Cardiac ventricle fibroblast (primary cell): ENCODE measurements at places on chromosomes 13 and 19. TPM values are rescaled to one million over a fixed set of nuclear protein-coding genes. Genes with fewer than 3 reads are reported as not detected.

The ANKLE1 gene
- 0.12 TPM in 1 of 2 replicates, not detected in the other for total RNA-seq

The CABP5 gene
- total RNA-seq, result not detected in 2 replicates

The FUT3 gene
- total RNA-seq, result not detected in 2 replicates

The DPF1 gene
- 0.24 TPM in 1 of 2 replicates, not detected in the other for total RNA-seq

The MBD3L2 gene
- total RNA-seq, result not detected in 2 replicates
